ENCODE measurements at places on chromosomes 11 and 22.
A peak's percentile ranks its signal among the peaks of the same experiment; 100 is the strongest.

GRCh38 chr11:119691701-119692539 is 37.1 kb downstream of the NECTIN1 start:
- no peak for DNase-seq

- peak; percentile 24 for DNase-seq
These were observed 10.0 kb downstream of the PRR33 start for GRCh38 chr11:1881442-1882264.

DNA sequence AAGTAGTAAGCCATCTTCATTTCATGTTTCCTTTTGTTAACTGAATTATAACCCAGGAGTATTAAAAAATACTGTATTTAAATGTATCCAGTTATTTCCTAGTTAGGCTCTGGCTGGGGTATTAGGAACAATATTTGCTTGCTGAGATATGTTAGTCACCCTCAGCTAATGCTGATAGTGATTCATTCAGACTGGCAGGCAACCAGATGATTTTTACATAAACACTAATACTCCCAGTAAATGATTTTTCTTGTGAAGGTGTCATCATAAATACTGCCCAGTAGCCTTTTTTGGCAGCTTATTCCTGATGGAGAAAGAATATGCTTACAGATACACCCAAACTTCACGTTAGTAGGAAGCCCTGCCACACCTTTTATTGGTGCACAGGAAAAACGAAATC is 8.1 kb downstream of the YWHAH start:
- no peak for DNase-seq

DNA sequence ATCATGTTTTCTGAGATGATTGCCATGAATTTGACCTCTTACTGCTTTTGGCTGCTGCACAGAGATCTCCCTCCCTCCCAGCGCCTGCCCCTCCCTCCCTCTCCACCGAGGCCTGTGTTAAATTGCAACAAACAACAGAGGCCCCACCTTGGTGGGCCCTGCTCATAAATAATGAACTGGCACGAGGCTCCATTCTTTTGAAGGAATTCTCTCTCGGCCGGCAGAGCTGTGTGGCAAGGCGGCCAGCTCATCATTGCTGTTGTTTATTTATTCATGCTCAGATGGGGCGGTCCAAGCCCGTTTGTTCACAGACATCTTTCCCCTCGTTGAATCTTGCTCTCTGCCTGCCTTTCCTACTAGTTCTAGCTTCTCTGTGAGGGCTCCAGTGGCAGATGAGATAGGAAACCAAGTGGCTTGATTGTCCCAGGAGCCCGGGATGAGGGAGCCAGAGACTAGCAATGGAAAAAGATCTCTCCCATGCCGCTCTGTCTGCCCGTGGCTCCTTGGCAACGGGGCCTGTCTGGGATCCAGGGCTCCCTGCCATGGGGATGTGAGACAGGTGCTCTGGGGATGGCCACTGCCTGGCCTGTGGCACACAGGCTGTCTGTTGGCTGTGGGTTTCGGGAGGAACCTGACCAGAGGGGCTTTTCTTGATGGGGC is 192.6 kb downstream of the DSCAML1 start:
- no peak for DNase-seq

- DNase-seq: no peak
These were observed 915 bp upstream of the SREBF2 start for GRCh38 chr22:41831828-41832552.

DNA sequence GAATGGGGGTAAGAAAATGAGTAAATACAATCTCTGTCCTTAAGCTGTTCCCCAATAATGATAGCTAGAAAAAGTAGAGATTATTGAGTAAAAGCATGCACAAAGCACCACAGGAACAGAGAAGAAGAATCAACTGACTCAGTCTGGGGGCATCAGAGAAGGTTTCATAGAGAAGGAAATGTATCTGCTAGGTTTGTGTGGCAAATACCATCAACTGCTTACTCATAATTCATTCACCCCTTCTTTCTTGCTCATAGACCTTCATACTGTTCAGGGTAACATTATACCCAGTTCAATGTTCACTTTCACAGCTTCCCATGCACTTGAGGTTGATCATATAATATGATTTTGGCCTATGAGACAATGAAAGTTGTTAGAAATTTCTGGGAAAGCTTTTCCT is 85.2 kb upstream of the SCUBE2 start:
- no peak for DNase-seq

- no peak for DNase-seq
These were observed 298.3 kb downstream of the NTM start for GRCh38 chr11:131668500-131669400.

- no peak for DNase-seq
These were observed 16.6 kb downstream of the CAVIN3 start for GRCh38 chr11:6303661-6304060.

DNA sequence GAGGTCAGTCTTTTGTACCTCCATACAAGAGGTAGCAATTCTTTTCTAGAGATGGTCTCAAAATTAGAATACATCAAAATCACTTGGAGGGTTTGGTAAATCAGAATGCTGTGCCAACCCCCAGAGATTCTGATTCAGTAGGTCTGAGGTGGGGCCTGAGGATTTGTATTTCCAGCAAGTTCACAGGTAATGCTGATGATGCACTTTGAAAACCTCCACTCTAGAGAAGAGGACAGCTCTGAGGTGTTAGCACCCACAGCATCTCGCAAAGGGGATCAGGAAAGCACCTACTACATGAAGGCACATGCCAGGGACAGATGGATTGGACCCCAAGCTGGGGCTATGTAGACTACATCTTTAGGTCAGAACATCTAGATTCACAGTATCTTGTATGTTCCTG is 7.2 kb downstream of the KCTD14 start:
- no peak for DNase-seq

DNA sequence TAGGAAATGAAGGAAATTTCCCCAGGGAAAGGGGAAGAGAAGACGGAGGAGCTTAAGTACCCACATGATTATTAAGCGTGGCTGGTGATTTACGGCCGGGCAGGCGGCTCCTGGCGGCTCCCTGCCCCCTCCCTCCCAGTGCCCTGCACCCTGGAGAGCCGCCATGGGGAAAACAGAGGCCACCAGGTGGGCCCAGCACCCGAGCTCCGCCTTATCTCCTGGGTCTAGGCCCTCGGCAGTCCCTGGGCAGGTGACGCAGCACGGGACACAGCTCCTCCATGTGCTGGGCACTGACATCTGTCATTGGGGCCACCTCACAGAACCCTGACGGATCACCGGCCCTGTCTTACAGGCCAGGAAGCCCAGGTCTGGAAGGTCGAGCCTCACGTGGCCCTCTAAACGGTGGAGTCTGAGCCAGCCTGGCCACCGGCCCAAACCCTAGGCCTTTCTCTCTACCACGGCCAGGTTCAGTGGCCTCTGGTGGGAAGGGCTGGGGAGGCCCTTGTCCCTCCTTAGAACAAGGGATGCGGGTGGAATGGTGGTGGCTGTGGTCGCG is 60.2 kb upstream of the PPARA start:
- DNase-seq: no peak

DNA sequence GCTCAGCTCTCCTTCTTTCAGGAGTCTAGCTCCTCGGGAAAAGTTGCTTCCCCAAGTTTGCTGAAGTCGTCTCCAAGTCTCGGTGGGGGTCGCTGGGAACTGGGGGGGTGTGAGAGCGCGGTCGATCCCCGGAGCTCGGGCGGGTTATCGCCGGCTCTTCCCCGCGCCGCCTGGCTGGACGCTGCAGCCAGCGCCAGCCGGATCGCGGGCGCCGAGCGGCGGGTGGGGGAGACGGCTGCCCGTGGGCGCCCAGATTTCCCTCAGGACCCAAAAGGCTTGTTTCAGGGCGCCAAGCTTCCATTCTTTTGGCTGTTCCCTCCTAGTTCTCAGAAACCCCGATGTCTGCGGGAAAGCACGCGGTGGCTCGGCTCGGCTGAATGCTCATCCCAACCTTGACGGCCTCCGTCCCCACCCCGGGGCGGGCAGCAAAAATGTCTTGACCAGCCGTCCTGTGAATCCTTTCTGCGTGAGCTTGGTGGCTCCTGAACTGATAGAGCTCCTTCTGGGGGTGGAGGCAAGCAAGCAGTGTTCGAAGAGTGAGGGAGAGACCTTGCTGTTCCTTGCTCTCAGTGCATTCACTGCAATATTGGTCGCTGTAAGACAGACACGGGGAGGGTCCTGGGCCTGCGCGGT is 1.7 kb downstream of the ZBTB16 start:
- DNase-seq: no peak

DNA sequence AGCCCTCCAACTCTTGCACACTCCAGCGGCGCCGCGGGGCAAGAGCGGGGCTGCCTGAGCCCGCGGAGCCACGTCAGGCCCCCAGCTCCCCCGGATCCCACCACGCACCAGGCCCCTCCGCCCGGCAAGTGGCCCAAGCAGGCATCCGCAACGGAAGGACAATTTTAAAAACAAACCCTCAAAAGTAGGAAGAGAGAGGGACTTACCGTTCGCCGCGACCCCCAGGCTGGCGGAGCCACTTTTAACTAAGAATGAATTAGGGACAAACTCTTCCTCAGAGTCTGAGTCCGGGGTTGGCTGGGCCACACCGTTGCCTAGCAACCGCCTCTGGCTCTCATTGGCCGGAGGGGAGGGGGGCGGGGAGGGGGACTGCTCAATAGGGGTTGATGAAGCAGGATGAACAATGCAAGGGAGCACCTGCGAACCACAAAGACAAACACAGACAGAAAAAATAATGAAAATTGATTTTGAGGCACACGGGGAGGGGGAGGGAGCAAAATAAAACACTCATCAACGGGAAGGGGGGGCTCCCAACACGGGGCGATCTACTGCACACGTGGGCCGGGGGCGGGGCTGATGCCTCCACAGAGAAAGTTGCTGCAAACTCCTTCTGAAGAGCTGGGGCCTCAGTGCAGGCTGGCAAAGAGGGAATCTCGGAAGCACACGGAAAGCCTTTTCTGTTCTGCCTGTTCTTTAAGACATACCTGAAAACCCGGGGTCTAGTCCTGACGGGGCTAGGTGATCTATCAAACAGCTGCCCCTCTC is 387.5 kb upstream of the NARS2 start:
- DNase-seq: no peak

DNA sequence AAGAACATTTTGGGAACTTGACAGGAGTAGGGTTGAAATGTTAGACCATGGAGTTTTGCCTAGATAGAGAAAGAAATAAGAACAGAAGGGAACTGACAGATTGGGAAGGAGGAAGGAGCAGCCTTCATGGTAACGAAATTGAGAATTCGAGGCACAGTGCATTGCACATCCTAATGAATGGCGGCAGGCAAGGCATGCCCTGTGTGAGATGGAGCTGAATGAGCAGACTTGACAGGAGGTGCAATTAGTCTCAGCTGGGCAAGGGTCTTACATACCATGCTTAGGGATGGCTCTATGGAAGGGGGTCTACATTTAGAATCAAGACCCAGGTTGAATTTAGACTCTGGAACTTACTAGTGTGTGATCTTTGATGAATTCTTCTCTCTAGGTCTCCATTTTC is 25.0 kb upstream of the NTM start:
- DNase-seq: no peak

- DNase-seq: no peak
These were observed 5.0 kb upstream of the PDE3B start for GRCh38 chr11:14638561-14638960.

GRCh38 chr22:42613872-42614301 is 796 bp downstream of the POLDIP3 start:
- DNase-seq: no peak
